ENCODE measurements at places on chromosomes 7 and 10. TPM values are rescaled to one million over a fixed set of nuclear protein-coding genes. Genes with fewer than 3 reads are reported as not detected.

ACSL5 gene
- not detected for total RNA-seq

PNLIPRP3 gene
- not detected for total RNA-seq

PTF1A gene
- not detected for total RNA-seq

GRCh38 chr10:114077347-114077746, 33.7 kb downstream of the ADRB1 start:
- no peaks in the 10 kb centered on the region for H3K36me3 ChIP-seq
- no peak overlapping the region for H3K27ac ChIP-seq
- no peaks in the 10 kb centered on the region for H3K4me1 ChIP-seq

DNA sequence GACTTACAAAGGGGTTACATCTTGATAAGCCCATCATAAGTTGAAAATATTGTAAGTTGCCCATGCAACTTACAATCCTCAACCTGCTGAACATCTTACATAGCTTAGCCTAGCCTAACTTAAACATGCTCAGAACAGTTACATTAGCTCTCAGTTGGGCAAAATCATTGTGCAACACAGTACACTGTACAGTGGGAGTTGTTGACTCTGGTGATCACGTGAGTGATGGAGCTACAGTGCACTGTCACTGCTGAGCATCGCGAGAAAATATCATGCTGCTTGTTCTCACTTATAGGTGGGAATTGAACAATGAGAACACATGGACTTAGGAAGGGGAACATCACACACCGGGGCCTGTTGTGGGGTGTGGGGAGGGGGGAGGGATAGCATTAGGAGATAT, 214.9 kb upstream of the ZMIZ1 start:
- no peak for DNase-seq
- no peak overlapping the region for H3K27ac ChIP-seq
- H3K36me3 ChIP-seq, result no peaks in the 10 kb centered on the region
- no peaks in the 10 kb centered on the region for H3K27me3 ChIP-seq

GRCh38 chr7:150818971-150819370, 18.4 kb downstream of the TMEM176A start:
- H3K4me1 ChIP-seq, result 0 out of 2 replicates have a peak, but pooled peaks cover 3% of the 10 kb centered on the region
- no peak overlapping the region for H3K4me3 ChIP-seq
- no peak for DNase-seq
- H3K27me3 ChIP-seq, result no peaks in the 10 kb centered on the region

DNA sequence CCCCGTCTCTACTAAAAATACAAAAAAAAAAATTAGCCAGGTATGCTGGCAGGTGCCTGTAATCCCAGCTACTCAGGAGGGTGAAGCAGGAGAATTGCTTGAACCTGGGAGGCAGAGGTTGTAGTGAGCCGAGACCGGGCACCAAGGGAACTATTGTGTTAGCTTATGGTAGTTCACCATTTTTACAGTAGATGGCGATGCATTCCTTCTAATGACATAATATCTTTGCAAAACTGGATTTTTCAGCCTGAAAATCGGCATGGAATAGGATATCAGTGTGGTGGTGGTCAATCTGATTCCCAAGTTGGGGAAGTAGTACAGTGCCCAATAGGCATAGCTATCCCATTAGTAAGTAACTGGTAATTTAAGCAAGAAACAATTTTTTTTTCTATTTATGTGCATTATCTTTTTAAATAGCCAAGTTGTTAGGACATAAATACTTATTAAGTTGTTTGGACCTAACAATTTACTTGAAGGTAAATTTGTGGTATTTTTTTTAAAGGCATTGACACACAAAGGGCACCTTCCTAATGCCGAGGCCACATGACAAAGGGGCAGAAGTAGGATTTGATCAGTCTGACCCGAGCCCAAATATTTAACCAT, 17.6 kb upstream of the IMPDH1 start:
- H3K4me3 ChIP-seq, result no peak overlapping the region
- no peaks in the 10 kb centered on the region for H3K4me1 ChIP-seq
- H3K27me3 ChIP-seq, result no peaks in the 10 kb centered on the region
- DNase-seq, result no peak
- no peaks in the 10 kb centered on the region for H3K36me3 ChIP-seq

DNA sequence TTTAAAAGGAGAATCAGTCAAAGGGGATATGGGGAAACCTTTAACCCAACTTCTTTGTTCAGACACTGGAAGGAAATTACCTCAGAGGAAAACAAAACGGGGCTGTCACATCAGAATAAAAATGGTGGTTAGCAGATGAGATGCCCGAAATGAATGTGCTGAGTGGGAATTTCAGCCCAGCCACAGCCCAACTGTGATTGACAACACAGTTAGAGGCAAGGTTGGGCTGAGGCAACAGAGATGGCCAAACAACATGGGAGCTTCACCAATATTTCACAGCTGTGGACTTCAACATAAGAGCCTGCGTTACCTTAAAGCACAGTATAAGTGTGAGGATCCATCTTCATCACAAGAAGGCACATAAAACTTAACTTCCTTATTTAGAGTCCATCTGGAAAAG, 133.5 kb upstream of the PTPRZ1 start:
- no peak overlapping the region for H3K4me3 ChIP-seq
- H3K27me3 ChIP-seq, result no peaks in the 10 kb centered on the region
- no peak overlapping the region for H3K27ac ChIP-seq
- no peak for DNase-seq
- H3K4me1 ChIP-seq, result no peaks in the 10 kb centered on the region

- no peaks in the 10 kb centered on the region for H3K27me3 ChIP-seq
- H3K36me3 ChIP-seq, result peaks cover 32% of the 10 kb centered on the region
- H3K27ac ChIP-seq, result no peak overlapping the region
- DNase-seq, result no peak
- H3K4me3 ChIP-seq, result no peak overlapping the region
- no peaks in the 10 kb centered on the region for H3K4me1 ChIP-seq
Observed at GRCh38 chr10:122249303-122249850, 21.7 kb upstream of the BTBD16 start.

DNA sequence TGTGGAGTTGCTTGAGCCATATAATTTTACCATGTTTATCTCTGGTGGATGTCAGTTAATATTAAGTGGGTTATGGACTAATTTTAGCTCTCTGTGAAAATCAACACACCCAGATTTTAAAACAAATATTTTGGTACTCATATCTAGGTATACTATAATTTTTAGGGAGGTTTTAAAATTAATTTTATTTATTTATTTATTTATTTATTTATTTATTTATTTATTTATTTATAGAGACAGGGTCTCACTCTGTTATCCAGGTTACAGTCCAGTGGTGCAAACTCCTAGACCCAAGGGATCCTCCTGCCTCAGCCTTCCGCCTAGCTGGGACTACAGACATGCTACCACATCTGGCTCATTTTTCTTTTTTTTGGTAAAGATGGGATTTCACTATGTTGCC, 7.3 kb upstream of the CREM start:
- no peak overlapping the region for H3K27ac ChIP-seq
- no peaks in the 10 kb centered on the region for H3K4me1 ChIP-seq
- no peaks in the 10 kb centered on the region for H3K27me3 ChIP-seq
- H3K4me3 ChIP-seq, result no peak overlapping the region
- no peaks in the 10 kb centered on the region for H3K36me3 ChIP-seq
- no peak for DNase-seq
